ENCODE measurements at places on chromosomes 4 and X. TPM values are rescaled to one million over a fixed set of nuclear protein-coding genes. Genes with fewer than 3 reads are reported as not detected.

DNA sequence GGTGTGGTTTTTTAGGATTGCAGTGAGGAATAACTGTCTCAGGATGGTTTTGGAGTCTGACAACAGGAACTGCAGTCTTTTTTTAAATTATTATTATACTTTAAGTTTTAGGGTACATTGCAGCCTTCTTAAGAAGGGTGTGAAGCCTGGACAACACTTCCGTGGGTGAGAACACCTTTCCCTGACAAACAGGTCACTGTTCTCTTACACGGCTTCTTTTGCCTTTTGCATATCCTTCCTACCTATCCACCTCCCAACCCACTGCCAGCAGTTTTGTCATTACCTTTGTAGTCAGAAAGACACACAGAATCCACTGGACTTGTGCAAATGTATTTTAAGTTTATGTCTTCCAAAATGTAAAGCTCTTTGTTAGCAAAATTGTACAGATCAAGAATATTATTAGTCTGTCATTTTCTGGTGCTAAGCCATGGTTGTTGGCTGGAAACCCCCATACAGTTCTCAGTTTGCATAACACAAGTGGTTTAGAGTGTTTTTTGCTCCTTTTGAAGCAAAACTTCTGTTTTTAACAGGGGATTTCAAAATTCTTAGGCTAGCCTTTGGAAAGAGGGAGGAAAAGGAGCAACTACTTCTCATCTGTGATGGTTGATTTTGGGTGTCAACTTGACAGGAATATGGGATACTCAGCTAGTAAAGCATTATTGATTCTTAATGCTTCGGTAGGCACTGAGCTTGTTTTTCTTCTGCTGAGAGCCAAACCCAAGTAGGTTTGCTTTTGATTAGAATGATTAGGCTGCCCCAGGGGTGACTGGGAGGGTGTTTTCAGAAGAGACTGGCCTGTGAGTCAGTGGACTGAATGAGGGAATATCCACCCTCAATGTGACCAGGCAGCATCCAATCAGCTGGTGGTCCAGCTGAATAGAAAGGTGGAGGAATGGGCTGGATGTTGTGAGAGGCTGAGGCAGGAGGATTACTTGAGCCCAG is 29.4 kb upstream of the KLHL2 start:
- DNase-seq, result no peak

DNA sequence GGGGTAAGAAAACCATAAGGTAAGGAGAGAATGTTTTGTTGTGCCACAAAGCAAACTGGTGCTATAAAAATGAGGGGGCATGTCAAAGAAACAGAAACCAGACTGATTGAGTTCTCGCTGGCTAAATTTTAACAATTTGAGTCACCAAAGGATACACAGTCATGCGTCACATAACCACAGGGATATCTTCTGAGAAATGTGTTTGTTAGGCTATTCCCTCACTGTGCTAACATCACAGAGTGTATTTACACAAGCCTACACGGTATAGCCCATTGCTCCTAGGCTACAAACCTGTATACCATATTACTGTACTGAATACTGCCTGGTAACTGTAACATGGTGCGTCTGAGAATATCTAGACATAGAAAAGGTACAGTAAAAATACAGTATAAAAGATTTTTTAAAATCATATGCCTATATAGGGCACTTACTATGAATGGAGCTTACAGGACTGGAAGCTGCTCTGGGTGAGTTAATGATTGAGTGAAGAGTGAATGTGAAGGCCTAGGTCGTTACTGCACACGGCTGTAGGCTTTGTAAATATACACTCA is 50.1 kb downstream of the FBXW7 start:
- DNase-seq, result no peak

GRCh38 chr4:138789796-138790195 is 225.8 kb upstream of the NOCT start:
- no peak for DNase-seq

DNA sequence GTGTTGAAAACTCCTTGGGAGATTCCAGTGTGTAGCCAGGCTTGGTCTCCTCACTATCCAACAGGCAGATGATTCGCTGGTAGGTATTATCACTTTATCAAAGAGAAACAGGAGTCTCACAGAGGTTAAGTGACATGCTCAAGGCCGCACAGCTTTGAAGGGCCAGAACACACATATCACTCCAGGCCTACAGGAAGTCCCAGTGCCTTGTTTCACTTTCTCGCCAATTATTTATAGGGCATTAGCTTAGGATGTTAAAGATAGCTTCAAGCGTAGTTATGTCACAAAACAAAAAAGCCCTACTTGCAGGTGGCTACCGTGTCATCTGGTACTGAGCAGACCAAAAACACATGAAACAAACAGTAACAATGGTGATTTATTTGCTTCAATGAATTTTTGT is 13.2 kb downstream of the ATP8A1 start:
- DNase-seq, result no peak

GRCh38 chrX:50622751-50623150 is 152.1 kb upstream of the DGKK start:
- DNase-seq, result no peak

DNA sequence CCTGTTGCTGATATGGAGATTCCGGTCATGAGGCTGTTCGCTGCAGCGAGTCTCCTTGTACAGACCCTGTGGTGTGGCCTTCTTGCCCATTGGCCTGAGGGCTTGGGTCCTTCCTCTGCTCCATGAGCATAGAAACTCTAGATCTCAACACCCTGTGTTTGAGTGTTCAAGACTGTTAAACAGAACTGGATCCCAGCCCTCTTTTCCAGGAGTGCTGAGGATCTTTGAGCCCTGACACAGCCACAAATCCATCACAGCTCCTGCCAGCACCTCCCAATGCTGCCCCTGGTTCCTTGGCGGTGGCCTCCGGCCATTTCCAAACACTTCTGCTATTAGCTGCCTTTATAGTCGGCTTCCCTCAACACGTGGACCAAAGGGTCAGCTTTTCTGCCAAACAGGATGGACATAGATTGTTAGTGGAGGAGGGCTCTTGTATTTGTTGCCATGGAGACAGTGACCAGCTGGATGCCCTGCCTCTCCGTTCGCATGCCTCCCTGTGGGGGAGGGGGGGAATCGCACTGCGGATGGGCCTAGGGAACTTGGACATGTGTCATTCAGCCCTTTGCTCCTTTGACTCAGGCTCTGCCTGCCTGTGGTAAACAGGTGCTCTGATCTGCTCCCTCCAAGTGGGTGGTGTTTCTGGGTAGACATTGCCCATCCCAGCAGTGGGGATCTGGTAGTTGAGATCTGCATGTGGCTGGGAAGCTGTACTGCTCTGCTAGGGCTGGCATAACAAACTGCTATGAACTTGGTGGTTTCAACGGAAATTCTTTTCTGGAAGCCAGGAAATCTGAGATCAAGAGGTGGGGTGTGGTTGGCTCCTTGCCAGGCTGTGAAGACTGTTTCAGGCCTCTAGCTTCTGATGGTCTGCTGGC is 6.9 kb upstream of the WDR1 start:
- DNase-seq, result no peak

GRCh38 chr4:54818481-54818880 is 160.7 kb downstream of the KIT start:
- DNase-seq, result no peak

DNA sequence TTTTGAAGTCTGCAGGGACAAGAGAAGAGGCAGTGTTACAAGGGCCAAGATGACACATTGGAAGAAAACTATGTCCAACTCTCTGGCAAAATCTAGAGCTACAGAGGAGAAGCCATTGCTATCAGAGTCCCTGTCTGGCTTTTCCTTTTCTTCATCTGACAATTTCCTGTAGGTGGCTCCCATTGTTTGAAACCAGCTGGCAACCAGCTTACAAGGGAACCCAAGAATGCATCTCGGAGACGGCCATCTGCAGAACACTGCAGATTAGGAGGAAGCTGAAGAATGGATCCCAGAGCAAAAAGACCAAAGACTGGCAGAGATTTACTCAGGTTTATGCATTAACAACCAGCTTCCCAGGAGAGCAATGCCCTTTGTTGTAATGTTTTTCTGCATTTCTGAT is 216.2 kb upstream of the CTSO start:
- DNase-seq, result no peak

DNA sequence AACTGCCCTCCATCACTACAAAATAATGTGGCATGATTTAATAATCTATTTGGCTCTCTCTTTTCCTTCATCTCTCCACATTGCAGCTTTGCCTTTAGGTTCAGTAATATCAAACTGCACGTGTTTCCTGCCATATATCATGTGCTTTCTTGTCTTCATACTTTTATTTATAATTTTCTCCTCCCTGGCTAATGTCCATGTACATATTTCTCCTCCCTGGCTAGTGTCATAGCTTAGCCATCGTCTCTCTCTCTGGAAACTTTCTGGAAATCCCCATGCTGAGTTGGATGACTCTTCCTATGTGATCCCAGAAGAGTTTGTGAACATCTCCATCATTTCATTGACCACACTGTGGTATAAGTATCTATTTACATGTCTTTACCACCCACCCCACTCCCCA is 21.3 kb upstream of the PDGFC start:
- no peak for DNase-seq

DNA sequence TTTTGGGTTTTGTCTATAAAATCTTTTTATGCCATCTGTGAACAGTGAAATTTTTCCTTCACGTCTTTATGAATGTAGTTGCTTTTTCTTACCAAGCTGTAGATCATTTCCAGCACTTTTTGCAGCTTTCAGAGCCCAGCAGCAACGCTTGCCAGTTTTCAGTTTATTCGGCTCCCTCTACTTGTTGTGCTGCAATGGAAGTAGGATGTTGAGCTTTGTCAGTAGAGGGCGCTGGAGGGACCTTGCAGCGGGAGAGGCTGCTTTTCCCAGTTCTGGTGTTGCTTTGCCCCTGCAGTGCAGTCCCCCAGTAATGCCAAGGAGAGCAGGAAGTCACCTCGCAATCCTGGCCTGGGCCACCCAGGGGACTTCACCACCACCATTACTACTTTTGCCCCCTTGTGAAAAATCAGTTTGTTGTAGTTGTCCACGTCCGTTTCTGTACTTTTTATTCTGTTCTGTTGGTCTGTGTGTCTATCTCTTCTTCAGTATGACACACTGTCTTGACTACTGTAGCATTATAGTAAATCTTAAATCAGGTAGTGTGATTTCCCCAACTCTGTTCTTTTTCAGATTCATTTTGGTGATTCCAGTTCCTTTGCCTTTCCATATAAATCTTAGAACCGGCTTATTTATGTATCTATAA is 21.8 kb downstream of the CMC4 start:
- DNase-seq, result peak; percentile 49

DNA sequence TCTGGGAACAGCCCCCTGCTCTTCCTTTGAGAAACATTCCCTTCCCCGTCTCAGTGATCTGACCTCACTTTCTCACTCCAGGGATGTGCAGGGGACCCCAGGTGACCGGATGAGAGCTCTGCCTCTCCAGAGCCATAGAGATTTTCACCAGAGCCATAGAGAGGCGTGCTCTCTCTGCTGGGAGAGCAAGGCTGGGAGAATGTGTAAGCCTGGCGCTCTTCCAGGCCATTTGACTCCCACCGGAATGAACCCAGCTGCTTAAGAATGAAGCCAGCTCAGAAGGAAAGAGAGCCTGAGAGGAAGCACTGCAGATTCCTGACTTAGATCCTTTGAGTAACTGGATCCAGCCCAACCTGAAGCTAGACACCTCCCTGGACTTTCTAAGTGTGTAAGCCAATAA is 106.4 kb downstream of the DHX15 start:
- DNase-seq, result no peak

DNA sequence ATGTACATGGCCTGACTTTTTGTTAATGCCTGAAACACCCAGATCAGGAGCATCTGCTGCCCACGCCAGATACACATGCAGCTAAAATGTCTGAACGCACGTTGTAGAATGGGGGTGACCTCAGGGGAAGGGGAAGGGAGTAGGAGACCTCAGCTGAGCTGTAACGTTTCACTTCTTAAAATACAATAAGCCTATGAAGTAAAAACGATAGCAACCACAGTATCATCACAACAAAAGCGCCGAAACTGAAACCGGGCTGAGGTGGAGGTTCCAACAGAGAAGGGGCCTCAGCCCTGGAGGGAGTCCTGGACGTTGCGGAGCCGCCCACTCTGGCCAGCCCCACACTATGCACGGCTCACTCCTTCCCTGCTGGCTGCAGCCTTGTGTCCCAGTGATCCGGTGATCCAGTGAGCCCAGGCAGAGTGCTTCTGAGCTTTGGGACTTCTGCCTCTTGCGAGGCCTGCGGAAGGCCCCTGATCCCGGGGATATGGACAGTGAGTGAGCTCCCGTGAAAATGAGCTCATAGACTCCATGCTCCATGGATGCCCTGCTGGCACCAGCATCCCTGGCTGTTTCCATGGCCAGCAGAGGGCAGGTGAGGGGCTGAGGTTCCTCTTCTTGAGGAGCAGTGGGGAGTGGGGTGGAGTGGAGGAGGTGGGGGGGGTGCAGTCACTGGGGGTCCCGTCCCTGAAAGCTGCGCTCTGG is 52.0 kb downstream of the HMX1 start:
- DNase-seq, result no peak

GRCh38 chrX:9538544-9539045 is 73.7 kb downstream of the TBL1X start:
- no peak for DNase-seq

MMAA gene
- 21.9 TPM for total RNA-seq

TMEM150C gene
- total RNA-seq, result 4.5 TPM

SMIM10 gene
- 2.1 TPM for total RNA-seq

GRIA2 gene
- 3.0 TPM for total RNA-seq

TBX22 gene
- not detected for total RNA-seq

GLRB gene
- total RNA-seq, result 3.6 TPM

Data from psoas muscle (tissue), 8 donors.